NAMALWA (cell line): ENCODE measurements at places on chromosomes 12 and 14.
A peak's percentile ranks its signal among the peaks of the same experiment; 100 is the strongest.

DNA sequence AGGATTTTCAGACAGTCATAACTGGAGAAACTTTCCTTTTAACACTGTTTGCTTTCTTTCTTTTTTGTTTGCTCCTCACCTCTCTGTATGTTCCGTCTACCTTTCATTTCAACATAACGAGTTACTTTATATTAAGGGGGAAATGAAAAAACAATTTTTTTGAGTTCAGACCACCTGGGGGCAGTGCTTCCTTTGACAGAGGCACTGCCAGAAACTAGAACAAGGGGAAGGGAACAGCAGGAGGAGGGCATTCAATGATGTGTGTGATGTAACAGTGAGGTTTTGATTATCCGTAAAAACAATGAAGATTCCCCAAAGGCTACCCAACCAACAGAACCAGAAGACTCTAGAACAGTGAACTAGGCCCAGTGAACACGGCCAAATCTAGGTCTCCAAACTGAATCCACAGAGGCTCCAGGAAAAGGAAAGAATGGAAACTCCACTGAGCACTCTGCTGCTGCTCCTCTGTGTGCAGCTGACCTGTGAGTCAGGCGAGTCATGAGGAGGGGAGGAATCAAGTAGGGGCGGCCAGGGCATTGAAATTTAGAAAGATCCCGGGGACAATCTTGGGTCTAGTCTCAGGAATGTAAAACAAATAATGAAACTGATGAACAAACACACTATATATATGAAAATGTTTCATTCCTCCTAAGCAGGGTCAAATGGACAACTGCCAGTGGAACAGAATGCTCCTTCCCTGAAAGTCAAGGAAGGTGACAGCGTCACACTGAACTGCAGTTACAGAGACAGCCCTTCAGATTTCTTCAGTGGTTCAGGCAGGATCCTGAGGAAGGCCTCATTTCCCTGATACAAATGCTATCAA, 323.5 kb downstream of the DAD1 start:
- DNase-seq: peak; percentile 58

DNA sequence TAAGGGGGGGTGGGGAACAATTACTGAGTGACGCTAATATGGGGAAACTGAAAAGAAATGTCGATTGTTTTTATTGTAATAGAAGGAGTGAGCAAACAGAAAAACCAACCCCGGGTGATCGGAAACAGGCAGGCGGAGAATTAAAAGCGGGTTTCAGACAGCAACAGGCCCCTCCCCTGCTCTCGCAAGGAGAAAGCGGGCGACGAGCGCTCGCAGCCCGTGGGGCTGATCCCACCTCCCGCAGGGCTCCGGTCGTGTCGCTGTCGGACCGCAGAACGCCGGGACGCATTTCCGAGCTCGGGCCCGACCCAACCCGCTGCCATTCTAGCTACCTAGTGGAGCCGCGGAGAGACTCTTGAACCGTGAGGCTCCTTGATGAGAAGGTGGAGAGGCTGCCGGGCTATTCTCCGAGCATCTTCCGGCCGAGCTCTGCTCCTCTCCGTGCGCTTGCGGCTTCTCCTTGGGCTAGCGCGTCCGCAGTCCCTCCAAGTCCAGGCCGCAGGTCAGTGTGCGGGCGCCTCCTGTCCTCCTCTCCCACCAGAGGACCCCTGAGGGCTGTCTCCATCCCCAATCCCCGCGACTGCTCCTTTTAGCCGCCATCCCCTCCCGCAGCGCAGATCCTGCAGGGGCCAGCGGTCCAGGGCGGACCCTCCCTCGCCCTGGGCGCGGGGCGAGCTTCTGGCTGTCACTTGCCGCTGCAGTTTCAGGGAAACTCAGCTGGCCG, 4.1 kb upstream of the PAX9 start:
- no peak for DNase-seq

DNA sequence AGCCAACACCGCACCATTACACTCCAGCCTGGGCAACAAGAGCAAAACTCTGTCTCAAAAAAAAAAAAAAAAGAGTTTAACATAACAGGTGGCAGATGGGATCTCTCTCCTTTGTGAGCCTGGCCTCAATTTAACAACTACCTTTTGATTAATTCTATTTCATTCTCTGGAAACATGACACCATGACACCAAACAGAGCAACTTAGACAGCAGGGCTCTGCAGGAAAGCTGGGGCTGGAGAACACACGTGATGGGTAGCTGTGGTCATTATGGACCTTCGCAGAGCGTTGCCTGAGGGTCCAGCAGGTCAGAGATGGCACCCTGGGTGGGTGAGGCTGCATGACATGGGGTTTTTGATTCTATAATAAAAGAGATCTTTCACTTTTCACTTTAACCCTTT, 1.7 kb upstream of the DGLUCY start:
- DNase-seq: no peak

DNA sequence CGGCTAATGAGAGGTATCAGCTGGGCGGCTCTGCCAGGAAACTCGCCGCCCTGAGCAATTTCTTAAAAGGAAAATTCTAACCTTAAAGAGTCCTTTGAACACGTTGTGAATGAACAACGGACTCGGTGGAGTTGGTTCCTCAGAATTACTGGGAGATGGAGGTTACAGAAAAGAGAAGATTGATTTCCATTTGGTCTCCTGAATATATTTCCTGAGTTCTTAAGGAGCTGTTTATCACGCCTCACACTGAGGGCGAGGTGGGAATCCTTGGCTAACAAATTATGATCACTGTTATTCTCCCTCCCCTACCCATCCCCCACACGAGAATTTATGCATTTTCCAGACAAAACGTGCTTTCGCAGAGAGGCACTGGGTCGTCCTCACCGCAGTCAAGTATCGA, 194.5 kb upstream of the C14orf180 start:
- DNase-seq: no peak

- no peak for DNase-seq
Observed at GRCh38 chr14:20485900-20486299, 16.7 kb downstream of the PNP start.

DNA sequence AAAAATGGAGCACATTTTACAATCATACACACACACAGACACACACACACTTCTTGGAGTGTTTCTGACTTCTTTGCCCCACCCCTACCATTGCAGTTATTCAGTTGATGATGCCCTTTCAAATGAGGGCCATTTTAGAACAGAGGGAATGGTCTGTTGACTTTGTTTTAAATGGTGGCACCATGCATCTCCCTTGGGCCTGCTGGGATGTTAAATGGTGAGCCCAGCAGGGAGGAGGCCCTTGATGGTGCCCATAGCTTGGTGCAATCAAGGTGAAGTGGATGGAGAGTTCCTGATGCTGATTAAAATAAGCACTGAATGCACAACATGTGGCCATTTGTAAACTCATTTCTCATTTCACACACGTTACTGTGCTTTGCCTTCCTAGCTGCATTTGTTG, 13.3 kb downstream of the C12orf75 start:
- no peak for DNase-seq

- DNase-seq: no peak
Observed at GRCh38 chr14:89509891-89510290, 92.9 kb upstream of the FOXN3 start.

GRCh38 chr12:89103831-89104230, 248.5 kb downstream of the DUSP6 start:
- DNase-seq: no peak

DNA sequence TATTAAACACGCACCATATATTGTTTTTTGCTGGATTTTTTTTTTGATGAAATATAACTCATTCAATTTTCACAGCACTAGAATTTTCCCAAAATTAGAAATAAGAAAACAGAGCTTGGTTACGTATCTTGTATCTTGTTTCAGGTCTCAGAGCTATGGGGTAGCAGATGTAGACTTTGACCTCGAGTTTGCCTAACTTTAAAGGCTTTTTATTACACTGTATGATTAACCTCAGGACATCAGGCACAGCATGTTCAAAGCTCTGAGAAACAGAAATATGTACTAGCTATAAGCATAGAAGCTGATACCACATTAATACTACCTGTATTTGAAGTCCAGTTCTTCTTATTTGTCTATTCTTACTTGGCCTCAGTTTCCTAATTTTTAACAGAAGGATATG, 171.9 kb upstream of the KITLG start:
- DNase-seq: no peak

DNA sequence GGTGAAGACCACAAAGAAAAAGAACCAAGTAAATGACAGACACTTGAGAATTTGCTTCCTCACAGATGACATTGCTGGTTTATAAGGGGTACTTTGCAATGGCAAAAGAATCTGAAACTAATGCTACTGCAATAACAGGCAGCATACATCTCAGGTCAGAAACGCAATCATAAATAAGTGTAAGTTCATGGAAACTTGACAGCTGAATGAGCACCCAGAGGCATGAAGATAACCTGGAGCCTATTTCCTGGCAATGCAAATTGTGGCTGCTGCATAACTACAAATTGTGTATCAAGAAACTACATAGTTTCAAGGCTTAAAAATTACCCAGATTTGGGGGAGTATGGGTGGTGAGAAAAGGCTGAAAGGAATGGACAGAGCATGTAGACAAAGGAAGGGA, 8.5 kb upstream of the MYO1A start:
- no peak for DNase-seq

DNA sequence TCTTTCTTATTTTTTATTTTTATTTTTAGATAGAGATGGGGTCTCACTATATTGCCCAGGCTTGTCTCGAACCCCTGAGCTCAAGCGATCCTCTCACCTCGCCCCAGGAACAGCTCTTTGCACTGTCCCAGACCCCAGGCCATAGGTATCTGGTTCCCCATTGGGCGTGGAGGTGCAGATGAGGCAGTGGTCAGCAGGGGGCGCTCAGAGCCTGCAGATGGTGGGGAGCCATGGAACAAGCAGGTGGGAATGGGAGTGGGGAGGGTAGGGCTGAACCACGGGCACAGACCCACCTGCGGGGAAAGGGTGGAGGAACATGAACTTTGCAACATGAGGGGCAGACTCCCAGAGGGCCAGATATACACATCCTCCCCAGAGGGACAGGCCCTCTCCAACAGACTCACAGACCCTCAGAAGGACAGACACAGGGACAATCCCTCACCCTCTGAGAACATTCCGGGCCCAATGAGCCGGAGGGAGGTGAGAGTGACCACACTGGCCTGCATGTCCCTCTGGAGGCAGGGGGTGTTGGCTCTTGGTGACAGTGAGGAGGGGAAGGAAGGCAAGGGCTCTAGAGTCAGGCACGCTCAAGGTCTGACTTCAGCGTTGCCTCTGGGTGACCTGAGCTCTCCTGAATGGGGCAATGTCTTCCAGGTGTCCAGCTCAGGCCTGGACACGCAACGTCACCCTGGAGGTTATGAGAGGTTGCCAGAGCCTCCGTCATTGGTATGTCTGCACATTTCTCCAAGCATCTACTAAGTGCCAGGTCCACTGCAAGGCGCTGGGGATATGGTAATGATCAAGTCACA, 34.9 kb downstream of the KRT80 start:
- peak; percentile 70 for DNase-seq

GRCh38 chr14:71021347-71022011, 114.2 kb downstream of the PCNX1 start:
- DNase-seq: no peak

GRCh38 chr12:115433014-115433634, 749.1 kb upstream of the TBX3 start:
- no peak for DNase-seq

DNA sequence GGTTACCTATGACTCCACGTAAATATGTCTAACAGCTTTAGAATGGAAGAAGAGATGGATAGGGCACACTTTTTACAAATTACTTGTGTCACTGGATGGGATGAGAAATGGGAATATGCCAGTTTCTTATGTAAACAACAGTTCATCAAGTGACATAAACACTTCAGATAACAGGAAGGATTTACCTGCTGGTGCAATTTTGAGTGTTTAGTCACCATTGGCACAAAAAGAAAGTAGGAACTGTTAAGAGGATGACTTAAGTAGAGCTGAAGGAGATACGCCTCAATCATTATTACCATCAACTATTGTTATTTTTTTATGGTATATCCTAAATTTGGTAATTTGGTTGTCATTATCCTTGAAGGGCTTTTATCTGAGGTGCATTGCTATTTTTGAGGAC, 83.2 kb downstream of the RMST start:
- DNase-seq: no peak

DNA sequence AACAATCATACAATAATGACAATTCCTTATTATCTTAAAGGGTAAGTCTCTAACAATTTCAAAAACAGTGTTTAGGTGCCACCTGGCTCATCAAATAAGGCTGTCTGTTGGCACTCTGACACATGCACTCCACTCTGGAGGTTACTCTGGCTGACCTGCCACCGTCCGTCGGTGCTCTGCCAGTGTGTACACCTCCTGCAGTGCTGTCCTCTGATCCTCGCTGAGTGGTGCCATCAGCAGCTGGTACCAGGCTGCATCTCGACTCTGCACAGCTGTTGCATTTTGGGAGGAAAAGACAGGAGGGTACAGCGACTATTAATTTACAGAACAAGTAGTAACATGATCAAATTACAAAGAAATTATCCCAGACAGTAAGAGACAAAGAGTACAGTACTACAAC, 63.9 kb downstream of the IPO8 start:
- DNase-seq: no peak

DNA sequence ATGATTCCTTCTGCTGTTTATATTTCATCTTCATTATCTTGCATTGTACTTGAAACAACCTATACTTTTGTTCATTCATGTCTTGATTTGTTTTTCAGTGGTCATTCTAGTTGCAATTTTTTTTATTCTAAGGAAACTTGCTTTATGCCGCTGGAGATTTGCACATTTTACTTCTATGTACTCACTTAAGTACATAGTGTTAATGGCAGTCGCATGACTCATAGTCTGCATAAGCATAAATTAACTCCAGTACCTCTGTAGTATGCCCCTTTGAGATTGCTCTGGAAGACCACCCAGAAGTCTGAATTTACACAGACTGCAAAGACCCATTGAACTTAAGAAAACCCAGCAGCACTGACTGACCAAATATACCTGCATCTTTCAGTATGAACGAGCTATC, 77.0 kb downstream of the MSRB3 start:
- DNase-seq: no peak

- DNase-seq: no peak
Observed at GRCh38 chr12:59084511-59085375, 164.4 kb upstream of the LRIG3 start.

GRCh38 chr12:123571343-123571813, 13.0 kb upstream of the TMED2 start:
- DNase-seq: peak; percentile 21

DNA sequence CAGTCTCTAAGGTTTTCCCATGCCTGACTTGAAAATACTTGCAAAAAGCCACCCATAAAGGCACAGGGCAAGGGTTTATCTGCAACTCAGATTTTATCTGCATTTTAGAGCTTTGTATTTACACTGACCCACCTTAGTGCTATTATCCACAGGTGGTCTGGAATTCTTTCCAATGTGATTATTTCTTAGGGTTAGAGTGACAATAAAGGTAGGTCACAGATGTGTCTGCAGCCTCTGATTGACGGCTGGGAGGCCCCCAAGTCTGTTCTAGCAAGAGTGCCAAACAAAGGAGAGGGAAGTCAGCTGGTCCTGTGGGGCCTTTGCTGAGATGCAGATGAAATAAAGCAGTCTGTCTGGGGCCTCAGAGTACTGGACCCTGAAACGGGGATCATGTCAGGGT, 64.0 kb downstream of the FRMD6 start:
- no peak for DNase-seq

GRCh38 chr12:112738531-112738930, 53.0 kb upstream of the RPH3A start:
- no peak for DNase-seq

- no peak for DNase-seq
Observed at GRCh38 chr14:32055175-32055574, 21.9 kb upstream of the ARHGAP5 start.
